AG10803 (cell line): ENCODE measurements at places on chromosomes 12 and 14.

GRCh38 chr12:130213249-130213648 lies 51.0 kb downstream of the FZD10 start:
- no peak for DNase-seq

DNA sequence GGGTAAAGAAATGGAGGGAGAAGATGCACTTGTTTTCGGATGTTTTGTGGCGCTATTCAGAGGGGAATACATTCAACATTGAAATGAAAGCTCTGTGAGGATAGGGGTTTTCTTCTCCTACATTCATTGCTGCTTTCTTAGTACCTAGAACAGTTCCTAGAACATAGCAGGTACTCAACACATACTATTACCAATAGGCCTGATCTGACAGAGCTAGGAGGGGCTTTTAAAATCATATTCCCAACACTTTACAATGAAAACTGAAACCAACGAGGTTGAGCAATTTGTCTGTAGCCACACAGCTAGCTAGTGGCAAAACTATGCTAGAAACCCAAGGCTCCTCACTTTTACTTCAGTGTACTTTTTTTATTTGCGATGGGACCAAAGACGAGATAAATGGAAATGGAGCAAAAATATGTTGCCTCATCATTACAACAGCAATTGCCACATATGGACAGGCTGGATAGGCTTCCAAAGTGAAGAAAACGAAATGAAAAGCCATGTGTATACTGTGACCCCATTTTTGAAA lies 23.1 kb upstream of the IL22 start:
- DNase-seq: peak; percentile 7

GRCh38 chr12:19431407-19432308 lies 7.6 kb upstream of the AEBP2 start:
- DNase-seq: peak; percentile 89

GRCh38 chr12:121110211-121110940 lies 22.3 kb upstream of the P2RX7 start:
- peak; percentile 78 for DNase-seq

- no peak for DNase-seq
Observed at GRCh38 chr14:74089251-74090020, 4.7 kb downstream of the LIN52 start.

DNA sequence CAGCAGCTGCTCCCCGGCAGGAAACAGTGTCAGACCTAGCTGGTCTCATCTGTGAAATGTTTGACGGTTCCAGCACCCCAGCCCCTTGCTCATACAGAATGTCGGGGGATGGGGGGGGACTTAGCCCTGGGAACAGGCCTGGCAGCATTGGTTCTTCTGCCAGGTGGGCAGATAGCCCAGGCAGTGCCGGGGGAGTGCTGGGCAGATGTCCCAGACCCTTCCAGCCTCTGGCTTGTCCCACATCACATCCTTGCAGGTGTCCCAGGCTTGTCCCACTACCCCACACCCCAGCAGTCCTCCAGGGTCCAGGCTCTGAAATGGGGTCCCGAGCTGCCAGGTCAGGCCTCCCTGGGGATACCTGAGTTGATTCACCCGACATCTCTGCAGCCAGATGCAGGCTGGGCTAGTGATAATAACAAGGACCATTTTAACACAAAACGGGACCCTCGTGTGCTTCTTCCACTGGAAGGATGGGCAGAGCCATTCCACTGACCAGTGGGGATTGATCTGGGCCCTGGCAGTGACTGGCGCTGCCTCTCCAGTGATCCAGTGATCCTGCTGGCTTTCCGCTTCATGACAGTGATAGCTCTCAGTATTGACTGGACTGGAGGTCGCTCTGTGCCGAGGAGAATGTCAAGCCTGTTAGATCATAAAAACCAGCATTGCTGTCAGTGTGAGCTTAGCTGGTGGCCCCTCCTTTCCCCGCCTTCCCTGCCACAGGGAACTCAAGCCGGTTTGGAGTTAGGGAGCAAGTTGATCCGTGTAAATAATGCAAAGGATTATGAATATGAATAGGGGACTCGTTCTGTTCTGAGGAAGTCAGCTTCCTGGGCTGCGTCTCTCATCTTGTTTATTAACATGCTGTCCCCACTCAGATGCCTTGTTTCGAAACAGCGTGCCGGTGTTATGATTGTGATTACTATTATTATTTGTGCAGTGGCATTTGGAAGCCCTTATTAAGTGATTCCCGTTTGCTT lies 180.6 kb downstream of the AACS start:
- DNase-seq: no peak

DNA sequence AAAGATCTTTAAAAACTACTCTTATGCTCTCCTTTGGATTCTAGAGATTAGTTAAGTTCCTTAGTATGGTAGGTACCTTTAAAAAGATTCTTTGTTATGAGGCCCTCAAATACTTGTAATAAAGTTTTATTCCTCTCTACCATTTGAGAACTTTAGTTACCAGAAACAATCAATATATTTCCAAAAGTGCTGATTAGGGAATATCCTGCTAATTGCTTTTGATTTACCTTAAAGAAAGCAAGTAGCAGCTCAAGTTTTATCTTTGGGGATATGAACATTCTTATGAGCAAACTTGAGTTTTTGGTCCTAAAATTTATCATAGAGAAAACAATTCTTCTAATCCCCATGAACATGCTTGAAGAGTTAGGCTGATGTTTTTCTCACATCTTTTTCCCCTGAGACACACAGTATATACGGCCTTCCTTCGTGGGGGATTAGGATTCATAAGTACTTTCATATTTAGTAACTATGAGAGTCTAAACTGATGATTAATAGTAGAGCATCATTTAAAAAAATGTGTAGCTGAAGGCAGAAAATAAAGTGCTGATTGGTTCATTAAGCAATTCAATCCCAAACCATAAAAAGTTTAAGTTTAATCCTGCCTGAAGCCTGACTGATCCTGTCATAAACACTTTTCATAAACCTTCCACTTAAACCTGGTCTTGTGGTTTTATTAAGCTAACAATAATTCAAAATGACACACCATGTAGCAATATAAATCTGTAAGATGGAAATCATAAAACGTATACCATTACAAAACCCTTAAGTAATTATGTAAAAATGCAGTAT lies 380.5 kb upstream of the FBXO33 start:
- DNase-seq: no peak

GRCh38 chr12:49649892-49650291 lies 26.5 kb downstream of the PRPF40B start:
- DNase-seq: no peak

GRCh38 chr14:105412771-105413543 lies 6.7 kb upstream of the MTA1 start:
- DNase-seq: no peak

DNA sequence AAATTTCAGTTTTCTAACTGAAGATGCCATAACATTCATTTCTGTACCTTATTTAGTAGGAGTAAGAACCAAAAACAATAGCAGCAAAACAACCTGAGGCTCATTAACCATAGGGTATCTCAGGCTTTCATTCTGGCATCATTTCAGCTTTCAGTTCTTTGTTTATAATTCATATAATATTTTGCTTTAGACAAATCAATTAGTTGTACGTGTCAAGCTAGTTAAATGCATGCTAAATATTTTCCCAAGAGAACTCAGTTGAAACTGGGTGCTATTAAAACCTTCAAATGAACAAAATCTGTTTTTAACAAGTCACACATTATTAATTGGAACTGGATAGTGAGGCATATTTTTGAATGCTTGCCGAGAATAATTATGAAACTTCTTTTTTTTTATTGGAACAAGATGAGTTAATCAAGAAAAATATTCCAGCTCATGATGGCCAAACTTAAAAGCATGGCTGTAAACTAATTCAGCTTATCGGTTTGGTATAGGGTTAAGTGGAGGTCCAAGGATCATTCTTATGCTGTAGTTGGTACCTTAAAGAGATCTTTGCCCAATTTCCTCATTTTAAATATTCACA lies 442.7 kb downstream of the BTG1 start:
- DNase-seq: no peak
